T-helper 2 cell (primary cell): ENCODE measurements at places on chromosomes 7 and 10.

- no peak for DNase-seq
These were observed 65.4 kb downstream of the TACC2 start for GRCh38 chr10:122054048-122055025.

GRCh38 chr10:74103560-74104258 is 46.9 kb downstream of the AP3M1 start:
- no peak for DNase-seq

- no peak for DNase-seq
These were observed 108.1 kb upstream of the FAM133B start for GRCh38 chr7:92698237-92698841.

- no peak for DNase-seq
These were observed 3.9 kb upstream of the TFPI2 start for GRCh38 chr7:93894426-93894825.

DNA sequence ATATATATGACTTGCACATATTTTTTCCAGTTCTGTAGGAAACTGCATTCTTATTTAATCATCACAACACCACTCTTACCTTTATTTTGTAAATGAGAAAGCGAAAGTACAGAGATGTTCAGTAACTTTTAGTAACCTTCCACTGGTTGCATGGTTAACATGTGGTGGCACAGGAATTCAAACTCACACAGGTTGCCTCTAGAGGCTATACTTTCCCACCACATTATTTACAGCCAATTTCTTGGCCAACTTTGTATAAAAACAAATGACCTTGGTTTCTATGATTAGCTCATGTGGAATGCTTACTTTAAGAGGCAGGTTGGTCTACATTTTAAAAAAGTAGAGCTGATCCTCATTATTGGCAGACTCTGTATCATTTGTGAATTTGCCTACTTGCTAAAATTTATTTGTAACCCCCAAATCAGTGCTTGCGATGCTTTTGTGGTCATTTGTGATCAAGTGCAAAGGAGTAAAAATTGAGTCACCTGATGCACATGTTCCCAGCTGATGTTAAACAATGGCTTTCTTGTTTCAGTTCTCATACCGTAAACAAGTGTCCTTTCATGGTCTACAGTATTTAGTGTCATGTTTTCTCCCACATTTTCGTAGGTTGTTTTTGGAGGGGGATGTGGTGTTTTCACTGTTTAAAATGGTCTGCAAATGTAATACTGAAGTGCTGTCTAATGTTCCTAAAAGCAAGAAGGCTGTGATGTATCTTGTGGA is 14.8 kb downstream of the BBS9 start:
- no peak for DNase-seq

- no peak for DNase-seq
These were observed 29.7 kb downstream of the GBX1 start for GRCh38 chr7:151137791-151138152.

DNA sequence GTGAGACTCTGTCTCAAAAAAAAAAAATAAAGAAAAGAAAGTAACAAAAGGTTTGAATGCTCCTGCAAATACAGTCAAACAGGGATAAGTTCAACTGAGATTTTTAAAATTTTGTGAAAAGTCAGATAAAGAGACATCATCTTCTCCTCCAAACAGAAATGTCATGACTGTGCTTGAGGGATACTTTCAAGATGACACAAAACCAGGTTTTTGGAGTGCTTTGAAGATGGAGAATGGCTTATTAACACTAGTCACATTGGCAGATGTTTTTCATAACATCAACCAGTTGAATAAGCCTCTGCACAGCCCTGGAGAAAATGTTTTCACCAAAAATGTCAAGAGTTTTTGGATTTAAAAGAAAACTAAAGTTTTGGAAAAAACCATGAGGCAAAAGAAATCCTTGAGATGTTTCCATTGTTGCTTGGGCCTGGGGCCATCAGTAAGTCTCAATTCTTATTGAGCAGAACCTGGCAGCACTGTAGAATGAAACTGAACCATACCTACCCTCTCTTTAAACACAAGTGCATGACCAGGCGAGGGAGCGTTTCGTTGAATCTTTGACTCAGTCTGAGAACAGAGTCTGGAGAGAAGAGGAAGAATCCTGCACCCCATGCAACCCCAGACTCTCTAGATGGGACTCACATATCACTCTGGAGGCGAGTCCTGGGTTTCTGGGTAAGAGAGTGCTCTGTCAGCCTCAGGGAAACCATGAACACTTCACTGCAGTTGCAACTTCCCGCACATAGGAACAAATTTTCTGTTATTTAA is 37.4 kb upstream of the PRKCQ start:
- no peak for DNase-seq

DNA sequence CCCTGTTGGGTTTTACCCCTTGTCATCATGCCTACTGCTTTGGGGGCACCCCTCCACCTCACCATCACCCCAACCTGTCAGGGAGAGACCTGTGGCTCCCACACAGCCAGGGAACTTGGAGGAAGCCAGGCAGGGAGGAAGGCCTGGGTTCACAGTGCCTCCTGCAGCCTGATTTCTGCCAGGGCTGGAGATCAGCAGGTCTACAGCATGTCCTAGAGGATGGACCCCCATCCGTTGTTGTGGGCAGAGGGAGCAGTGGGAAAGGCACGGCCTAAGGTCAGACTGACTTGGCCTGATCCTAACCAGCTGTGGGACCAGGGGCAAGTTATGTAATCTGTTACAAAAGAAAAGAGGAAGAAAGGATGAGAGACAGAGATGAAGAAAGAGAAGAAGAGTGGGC is 28.2 kb downstream of the ZCCHC24 start:
- DNase-seq: no peak

DNA sequence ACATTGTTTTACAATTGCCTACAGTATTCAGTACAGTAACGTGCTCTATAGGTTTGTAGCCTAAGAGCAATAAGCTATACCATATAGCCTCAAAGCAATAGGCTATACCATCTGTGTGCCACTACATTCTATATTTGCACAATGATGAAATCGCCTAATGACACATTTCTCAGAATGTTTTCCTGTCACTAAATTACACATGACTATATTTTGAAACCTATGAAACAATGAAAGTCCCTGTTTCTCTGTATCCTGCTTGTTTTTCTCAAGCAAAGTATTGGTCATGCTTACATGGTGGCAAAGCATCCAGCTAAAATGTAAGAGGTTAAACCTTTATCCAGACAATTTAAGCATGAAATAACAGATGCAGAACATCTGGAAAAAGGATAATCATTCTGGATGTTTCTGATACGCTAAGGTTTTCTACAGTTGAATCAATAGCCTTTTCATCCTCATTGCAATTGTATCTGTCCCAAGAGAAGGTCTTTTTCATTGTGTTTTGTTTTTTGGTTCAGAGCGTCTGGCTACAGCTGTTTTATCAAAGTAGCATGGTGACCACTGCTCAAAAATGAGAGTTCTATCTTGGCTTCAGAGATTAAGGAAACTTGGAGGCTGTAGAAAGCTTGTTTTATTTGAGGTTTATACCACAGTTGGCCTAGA is 81.7 kb downstream of the CSTF2T start:
- DNase-seq: no peak

- DNase-seq: no peak
These were observed 76.8 kb upstream of the NANOS1 start for GRCh38 chr10:118952493-118953295.
